ENCODE measurements at places on chromosomes 1 and 21. TPM values are rescaled to one million over a fixed set of nuclear protein-coding genes. Genes with fewer than 3 reads are reported as not detected.
A peak's percentile ranks its signal among the peaks of the same experiment; 100 is the strongest.

DNA sequence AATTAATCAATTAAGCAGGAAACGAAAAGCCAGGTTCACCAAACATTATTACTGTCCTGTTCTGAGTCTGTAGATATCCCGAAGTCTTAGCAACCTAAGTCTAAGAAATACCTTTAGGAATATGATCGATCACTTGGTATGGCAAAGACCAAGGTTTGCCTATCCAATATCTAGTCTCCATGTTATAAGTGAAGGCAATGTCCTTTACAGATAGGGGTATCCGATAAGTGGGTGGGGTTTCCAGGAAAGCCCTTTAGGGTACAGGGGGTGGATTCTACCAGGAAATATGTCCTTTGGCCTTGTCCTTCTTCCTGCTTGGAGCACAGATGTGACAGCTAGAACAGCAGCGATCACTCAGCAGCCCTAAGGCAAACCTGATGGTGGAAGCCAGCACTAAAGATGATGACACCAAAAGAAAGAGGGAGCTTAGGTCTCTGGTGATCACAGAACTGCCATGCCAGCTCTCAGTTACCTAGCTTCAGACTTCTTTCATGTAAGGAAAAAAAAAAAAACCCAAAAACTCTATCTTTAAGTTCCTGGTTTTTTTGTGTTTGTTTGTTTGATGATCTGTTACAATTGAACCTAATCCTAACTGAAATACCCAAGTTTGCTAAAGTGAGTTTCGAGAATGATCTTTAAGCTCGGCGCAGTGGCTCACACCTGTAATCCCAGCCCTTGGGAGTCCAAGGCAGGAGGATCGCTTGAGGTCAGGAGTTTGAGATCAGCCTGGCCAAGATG lies 40.8 kb downstream of the DSTYK start:
- DNase-seq, result no peak

DNA sequence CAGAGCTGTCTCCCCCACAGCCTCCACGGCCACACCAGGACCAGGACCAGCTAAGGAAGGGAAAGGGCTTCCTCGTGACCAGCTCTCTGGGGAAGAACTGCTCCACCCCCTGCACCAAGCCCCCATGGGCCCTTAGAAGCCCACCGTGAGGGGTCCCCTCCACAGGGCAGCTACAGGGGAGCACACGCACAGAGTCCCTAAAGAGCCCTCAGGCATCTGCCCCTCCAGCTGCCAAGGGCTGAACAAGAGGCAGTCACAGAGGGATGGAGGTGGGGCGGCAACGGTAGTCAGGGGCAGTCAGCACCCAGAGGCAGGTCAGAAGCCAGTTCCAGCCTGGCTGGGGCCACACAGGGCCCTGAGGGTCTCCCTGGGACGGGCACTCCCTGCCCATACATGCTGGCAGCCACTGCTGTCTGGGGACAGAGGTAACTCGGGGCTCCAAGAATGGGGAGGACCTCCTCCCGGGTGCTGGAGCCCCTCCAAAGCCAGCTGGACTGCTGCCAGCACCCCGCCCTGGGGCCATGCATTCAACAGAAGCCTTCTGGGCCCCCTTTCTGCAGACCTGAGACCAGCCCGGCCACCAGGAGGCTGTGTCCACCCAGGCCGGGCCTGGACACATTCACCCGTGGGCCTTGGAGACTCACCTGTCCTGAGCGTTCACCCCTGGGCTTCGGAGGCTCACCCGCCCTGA lies 18.7 kb downstream of the SLC19A1 start:
- no peak for DNase-seq

The MAPKAPK2 gene
- 31.0 TPM for total RNA-seq

GRCh38 chr1:201617157-201617556 lies 78.2 kb downstream of the NAV1 start:
- DNase-seq, result no peak

The TSPAN1 gene
- total RNA-seq, result 0.81 TPM

The LRRC7 gene
- not detected for total RNA-seq

DNA sequence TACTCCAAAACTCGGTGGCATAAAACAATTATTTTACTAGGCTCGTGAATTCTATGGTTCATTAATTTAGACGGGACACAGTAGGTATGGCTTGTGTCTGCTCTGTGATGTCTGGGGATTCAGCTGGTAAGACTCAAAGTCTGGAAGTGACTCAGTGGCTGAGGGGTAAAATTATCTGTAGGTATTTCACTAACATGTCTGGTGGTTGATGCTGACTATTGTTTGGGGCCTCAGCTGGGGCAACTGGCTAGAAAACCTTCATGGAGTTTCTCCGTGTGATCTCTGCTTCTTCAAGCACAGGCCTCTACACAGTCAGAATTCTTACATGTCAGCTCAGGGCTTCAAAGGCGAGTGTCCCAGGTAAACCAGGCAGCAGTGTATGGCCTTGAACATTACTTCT lies 41.2 kb upstream of the KLF17 start:
- peak; percentile 16 for DNase-seq

- DNase-seq, result no peak
Observed at GRCh38 chr1:26419494-26419893, 8.9 kb downstream of the LIN28A start.

The METTL18 gene
- total RNA-seq, result 7.8 TPM

The PTPN22 gene
- total RNA-seq, result 0.99 TPM

DNA sequence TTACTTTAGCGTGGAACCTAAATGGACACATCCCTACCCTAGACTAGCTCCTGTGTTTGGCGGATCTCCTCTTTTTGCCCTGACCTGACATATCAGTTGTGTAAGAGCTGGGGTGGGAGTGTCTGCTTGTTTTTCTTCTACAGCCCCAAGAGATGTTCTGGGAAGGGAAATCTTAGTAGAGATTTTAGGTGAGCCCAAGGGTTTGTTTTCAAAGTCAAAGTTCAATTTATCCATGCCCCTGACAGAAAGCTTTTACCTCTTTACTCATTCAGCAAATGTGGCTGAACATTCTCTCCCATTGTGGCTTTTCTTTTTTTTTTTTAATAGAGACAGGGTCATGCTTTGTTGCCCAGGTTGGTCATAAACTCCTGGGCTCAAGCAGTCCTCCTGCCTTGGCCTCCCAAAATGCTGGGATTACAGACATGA lies 7.3 kb upstream of the TARS2 start:
- no peak for DNase-seq

The DEGS1 gene
- 125 TPM for total RNA-seq

GRCh38 chr1:72280711-72281110 lies 1.6 kb downstream of the NEGR1 start:
- peak; percentile 20 for DNase-seq

The CELA3B gene
- total RNA-seq, result not detected

The CA14 gene
- not detected for total RNA-seq

- DNase-seq, result no peak
Observed at GRCh38 chr1:10685196-10685807, 111.1 kb downstream of the CASZ1 start.

The ZDHHC18 gene
- 10.4 TPM for total RNA-seq

The MYOC gene
- total RNA-seq, result 0.36 TPM

The ITSN1 gene
- 35.0 TPM for total RNA-seq

DNA sequence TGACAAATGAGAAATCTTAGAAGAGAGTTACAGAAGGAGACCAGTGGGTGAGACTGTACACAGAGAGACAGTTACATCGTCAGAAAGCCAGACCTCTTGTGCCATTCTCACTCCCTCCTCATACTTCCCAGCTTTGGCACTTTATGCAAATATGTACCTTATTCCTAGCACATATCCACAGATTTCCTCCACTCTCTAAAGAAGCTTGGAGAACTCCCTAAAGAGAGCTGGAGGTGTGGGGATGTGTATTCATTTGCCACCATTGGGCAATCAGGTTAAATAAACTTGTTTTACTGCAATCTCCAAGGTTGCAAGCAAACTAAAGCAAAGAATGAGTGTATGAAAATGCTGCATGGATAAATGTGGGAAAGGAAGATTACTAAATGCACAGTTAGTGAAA lies 380.9 kb upstream of the PRMT6 start:
- peak; percentile 0 for DNase-seq

DNA sequence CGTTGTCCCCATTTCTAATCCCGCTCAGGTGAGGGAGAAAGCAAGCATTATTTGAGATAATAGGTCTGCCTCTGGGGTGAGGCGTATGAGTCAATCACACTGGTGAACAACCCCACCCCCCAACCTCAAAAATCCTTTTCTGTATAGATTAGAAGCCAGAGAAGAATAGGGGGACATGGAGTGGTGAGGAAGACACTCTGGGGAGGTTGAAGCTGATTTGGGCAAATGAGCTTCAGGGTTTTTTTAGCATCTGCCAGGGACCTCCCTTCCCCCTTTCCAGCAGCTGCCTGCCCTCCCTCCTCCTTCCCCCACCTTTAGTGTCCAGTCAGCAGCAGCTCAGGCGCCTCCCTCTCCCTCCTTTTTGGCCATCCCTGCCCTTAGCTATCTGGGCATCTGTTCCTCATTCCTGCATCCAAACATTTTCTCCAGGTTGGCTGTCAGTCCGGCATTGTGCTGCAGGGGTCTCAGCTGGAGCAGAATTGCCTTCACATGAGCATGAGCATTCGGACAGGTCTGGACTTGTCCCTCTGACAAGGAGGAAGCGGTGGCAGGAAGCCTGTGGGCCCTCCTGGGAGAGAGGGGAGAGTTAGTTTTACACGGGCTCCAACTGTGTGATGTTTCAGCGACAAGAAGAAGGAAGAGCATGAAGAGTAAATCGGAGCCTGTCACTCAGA lies 30.8 kb upstream of the PTGFRN start:
- DNase-seq, result peak; percentile 78

- no peak for DNase-seq
Observed at GRCh38 chr1:8555582-8555981, 237.7 kb downstream of the SLC45A1 start.

DNA sequence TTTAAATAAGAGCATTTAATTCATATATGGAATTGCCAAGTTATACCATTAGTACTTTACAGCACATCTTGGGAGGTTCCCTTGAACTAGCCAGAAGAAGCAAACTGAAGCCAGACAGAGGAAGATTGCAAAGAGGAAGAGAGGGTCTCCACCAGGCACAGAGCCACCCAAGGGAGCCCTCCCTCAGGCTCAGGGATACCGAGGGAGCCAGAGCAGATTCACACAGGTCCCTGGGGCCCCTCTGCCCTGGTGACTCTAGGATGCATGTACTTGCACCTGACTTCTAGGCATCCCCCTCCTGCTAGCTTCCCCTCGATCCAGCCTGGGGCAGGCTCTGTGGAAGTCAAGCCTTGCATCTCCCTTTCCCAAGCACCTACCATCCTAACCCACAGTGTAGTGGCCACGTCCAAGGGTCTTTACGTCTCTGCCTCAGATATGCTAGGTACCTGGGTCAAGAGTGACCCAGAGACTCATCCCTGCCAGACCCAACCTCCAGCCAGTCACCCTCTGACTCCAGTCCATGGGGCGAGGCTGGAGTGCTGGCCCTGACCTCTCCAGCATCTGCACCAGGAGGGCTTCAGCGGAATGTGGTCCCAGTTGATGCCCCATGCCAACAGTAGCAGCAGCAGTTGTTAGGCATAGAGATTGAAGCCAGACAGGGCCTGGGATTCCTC lies 6.4 kb downstream of the IFNAR2 start:
- DNase-seq, result no peak

DNA sequence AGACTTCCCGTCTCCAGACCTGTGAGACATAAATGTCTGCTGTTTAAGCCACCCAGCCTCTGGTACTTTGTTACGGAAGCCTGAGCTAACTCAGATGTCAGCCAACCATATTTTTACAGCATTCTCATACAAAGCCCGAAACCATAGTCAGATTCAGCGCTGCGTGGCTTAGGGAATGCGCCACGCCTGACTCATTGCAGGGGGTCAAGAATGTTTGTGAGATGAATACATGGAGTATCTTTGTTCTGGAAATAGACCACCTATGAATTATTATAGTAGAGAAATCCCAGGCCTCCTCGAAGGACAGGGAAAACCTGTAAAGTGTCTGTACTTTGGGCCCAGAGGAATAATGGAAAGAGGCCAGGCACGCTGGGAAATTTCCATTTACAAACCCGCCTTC lies 434.8 kb downstream of the CAMTA1 start:
- peak; percentile 12 for DNase-seq
